ENCODE measurements at places on chromosomes 13 and 19.

GRCh38 chr13:99404005-99404755 lies 97.0 kb upstream of the GPR183 start:
- DNase-seq: no peak

DNA sequence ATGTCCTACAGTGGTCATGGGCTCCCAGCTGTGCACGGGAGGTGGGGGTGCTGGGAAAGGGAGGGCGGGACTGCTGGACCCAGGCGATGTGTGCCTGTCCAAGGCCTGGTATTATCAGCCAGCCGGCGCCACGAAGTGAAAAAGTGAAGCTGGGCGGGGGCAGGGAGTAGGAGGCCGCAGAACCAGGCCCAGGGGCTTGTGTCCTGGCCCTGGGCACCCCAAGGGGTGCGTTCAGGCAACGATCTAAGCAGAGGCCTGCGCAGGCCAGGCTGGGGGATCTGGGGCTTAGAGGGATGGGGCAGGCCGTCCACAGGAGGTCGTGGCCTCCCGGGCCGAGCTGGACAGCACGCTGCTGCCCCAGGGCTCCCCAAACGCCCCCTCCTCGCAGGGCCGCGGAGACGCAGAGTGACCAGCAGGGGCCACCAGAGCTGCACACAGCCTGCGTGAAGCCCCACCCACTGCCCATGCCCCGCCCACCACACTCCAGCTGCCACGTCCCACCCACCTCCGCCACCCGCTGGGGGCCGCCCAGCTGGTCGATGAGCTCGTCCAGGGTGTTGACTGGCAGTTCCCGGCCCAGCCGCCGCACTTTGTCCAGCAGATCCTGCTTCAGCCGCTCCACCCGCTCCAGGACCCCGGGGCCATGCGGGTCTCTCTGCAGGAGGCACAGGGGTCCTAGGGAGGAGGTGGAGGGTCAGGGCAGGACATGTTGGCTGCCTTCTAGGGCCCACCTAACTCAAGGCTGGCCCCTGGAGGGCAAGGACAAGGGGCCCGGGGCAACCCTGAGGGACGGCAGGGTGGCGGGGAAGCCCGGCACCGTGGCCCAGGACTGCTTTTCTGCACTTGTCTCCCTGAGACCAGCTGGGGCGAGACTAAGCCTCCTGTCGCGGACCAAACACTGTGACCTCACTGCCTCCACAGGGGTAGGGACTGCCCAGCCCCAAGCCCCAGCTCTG lies 9.5 kb downstream of the GPX4 start:
- DNase-seq: peak; percentile 97

- DNase-seq: no peak
Measured at GRCh38 chr13:79267560-79267959, 138.5 kb downstream of the RBM26 start.

DNA sequence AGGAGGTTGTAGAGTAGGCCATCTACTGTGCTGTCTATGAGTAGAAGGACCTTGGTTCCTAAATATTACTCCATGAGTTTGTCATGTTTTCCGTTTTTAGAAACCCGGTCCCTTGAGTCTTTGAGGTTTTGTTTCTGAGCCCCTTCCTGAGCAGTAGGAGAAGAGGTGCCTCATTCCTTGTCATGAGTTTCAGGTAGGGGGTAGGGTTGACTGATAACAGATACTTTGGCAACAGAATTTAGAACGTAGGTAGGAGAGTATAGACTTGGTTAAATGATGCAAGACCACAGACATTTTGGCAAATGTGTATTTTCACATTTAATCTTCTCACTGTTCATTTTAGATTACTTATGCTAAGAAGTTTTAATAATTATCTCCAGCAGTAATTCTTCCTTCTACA lies 24.6 kb downstream of the LMO7 start:
- no peak for DNase-seq

DNA sequence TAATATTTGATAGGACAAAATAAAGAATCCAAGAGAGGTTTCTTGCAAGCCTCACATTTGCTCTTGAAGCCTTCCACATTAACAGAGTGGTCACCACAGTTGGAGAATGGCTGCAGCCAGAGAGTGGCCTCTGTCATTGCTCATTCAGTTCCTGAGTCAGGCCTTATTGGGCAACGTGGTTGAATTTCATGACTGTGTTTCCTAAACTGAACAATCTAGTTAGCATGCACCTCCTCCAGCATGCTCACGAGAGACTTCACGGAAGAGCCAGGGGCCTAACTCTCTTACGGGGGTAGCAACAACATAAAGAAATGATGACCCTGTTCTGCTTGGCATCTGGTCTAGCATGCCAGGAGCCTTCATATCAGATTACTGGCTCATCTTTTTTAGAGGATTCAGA lies 9.6 kb upstream of the UBL3 start:
- no peak for DNase-seq

Measured in Ammon's horn (tissue), 1 donor.